H9 (cell line): ENCODE measurements at places on chromosomes 7 and 10.

DNA sequence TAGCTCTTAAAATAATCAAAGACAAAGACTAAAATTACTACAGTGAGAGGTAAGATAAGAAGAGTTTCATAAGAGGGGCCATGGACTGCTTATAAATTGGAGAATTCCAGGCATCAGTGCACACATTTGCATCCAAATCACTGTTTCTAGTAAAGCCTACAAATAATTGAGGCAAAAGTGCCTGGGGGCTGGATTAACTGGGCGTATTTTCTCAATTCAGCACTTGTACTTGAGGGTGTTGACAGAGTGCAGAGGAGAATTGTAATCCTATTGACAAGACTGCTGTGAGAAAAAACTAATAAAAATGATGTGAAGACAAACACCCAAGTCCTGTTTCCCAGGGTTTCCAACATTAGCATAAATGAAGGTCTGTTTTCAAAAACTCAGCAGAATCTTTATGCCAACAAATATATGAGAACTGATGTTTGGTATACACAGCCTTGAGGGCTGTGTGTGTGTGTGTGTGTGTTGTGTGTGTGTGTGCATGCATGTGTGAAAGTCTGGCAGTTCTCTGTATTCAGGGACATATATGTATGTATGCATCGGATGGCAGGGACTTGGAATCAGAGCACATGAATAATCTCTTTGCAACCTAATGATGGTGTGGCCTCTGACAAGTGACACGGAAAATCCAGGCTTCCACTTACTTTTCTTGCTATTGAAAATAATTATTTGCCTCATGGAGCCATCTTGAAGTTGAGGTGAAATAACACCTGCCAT lies 182.1 kb upstream of the CDC14C start:
- DNase-seq, result no peak

DNA sequence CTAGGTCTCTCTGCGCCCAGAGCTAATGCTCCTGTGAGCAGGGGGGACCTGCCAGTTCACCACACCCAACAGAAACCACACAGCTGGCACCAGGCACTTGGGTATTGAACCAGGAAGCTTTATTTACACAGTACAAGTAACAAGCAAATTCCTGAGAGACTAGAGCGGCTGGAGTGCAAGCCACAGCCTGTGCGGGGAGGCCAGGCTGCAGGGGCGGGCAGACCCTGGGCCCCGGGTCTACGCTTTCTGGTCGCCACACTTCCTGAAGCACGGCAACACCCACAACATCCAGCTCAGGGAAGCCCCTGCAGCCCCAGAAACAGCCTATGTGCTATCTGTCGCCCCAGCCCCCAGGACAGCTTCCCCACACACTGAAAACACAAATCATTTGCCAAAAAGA lies 125.0 kb downstream of the FAM53B start:
- DNase-seq, result no peak

- peak; percentile 65 for DNase-seq
Observed at GRCh38 chr7:117479225-117480054, at the start of gene CFTR. Gene CFTR, plus strand, starts transcription at chr7:117480025. Its CDS starts 70 bp downstream, at chr7:117480095.

- DNase-seq, result no peak
Observed at GRCh38 chr7:20449176-20449575, 118.5 kb downstream of the ITGB8 start.

DNA sequence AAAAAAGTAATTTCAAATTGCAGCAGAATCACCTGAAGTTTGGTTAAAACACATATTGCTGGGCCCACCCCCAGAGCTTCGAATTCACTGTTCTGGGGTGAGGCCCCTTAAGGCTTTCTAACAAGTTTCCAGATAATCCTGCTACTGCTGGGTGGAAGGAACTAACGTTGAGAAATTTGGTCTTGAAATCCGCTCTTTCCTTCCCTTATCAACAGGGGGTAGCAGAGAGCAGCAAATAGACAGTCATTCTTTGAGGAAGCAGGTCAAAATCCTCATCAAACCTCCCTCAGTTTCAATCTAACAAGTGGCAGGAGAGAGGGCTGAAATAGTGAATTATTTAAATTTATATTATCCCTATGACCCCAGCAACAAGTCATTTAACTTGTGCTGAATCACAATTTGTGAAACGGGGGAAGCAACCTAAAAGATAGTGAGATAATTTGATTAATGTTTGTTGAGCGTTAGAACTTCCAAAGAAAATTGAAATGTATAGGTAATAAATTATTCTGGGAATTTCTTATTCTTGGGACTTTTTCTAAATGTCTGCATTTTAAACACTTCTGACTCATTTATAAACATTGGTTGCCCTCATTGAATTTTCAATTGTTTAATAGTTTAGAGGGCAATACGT lies 21.7 kb upstream of the MALSU1 start:
- peak; percentile 48 for DNase-seq

GRCh38 chr10:68208424-68209042 lies 23.4 kb downstream of the ATOH7 start:
- peak; percentile 93 for DNase-seq

DNA sequence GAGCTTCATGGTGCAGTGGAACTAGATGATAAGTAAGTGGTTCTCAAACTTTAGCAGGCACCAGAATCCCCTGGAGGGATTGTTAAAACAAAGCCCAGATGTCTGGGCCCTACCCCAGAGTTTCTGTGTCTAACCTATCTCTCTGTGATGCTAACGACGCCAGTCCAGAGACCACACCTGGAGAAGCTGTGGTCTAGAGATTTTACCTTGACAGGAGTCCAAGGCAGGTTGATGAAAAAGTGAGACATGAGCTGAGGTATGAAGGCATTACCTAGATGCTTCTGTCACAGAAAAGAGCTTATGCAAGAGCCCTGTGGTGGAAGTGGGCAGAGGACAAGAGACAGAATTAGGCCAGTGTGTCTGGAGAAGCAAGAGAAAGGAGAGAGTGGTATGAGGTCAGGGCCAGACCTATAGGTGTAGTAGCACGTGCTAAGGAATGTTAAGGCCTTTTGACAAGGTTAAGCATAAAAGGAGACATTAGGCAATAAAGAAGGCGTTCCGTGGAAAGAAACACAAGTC lies 184.3 kb upstream of the TCF7L2 start:
- DNase-seq, result no peak

DNA sequence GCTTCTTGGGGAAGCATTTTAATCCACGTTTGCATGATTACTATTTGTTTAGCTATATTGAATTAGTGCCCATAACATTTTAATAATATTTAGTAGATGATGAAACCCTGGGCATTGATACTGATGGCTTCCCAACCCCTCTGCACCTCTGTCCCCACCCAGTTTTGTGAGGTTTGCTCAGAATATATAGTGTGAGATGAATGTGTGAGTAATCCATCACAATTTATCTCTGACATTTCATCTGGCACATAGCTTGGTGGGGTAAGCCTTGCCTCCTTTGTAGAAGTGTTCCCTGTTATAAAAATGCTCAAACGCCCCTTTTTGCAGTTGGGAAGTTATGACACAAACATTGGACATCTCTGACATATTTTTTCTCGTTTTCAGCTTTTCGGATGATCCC lies 104.2 kb downstream of the WNT2 start:
- DNase-seq, result no peak

DNA sequence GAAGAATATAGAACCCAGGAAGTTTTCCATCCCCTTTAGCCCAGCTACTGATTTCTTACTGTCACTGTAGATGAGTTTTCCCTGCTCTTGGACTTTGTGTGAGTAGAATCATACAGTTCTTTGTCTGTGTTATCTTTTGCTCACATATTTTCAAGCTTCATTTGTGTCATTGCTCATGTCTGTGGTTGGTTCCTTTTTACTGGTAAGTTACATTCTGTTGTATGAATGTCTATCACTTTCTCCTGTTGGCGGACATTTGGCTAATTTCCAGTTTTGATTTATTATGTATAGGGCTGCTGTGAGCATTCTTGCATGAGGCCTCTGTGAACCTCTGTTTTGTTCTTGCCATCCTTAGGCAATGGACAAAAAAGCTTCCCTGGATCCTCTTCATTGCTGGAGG lies 5.3 kb downstream of the GLRX3 start:
- DNase-seq, result no peak

DNA sequence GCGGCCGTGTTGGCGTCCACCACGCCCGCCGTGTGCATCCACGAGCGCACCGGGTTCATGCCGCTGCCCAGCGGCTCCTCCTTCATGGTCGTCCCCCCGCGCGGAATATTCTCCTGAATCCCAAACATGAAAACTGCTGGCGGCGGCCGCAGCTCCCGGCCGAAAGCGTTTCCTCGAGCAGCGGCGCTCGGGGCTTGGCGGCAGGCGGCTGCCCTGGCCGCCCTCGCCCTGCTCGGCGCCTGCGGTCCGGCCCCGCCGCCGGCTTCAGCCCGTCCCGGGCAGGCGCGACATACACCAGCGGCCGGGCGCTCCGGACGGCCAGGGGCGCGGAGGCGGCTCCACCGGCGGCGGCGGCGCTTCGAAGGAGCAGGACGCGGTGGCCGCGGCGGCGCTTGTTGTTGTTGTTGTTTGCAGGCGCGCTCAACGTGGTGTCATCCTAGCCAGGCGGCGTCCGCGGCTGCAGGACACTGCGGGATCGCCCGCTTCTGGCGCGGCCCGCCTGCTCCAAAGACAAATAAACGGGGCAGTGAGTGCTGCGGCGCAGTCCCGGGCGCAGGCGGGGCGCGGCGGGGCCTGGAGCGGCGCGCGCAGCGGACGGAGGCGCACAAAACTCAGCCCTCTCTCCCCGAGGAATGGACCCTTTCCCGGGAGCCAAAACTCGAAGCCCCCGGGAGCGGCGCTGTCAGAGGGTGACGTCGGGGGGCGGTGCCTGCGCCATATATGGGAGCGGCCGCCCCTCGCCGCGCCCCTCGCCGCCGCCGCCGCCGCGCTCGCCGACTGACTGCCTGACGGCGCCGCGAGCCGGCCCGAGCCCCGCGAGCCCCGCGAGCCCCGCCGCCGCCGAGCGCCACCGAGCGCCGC lies at the start of gene EBF3:
EBF3 (minus strand) TSS at position 634 of the 861 bp plus-strand sequence; CDS start at position 128, 506 bp downstream.
- DNase-seq, result peak; percentile 86

DNA sequence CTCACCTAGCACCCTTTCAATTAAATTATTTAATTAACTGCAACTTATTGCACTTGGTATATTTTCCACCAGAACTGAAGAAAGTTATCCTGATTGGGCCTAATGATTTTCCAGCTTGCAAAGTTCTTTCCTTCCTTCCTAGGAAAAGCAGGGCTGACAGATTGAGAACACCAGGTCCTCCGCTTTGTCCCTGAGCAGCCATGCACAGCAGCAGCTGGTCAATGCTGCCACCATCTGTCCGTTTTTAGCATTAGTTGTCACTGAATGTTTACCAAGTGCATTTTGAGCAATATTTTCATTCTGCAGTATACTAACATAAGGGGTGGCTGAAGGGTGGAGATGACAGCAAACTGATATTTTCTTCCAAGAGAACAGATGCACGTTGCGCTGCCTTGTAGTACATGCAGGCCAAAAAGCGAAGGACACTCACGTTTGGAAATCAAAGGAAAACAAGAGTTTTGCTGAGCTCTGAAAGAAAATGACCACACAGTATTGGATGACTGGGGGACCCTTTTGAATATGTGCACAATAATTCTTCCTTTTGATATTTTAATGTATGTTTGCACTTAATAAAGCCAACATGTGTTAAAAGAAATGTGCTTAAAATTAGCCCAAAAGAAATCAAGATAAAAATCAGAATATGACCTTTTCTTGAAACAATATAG lies 248.8 kb upstream of the PTN start:
- peak; percentile 72 for DNase-seq

- no peak for DNase-seq
Observed at GRCh38 chr10:72597897-72598296, 28.0 kb downstream of the MICU1 start.

DNA sequence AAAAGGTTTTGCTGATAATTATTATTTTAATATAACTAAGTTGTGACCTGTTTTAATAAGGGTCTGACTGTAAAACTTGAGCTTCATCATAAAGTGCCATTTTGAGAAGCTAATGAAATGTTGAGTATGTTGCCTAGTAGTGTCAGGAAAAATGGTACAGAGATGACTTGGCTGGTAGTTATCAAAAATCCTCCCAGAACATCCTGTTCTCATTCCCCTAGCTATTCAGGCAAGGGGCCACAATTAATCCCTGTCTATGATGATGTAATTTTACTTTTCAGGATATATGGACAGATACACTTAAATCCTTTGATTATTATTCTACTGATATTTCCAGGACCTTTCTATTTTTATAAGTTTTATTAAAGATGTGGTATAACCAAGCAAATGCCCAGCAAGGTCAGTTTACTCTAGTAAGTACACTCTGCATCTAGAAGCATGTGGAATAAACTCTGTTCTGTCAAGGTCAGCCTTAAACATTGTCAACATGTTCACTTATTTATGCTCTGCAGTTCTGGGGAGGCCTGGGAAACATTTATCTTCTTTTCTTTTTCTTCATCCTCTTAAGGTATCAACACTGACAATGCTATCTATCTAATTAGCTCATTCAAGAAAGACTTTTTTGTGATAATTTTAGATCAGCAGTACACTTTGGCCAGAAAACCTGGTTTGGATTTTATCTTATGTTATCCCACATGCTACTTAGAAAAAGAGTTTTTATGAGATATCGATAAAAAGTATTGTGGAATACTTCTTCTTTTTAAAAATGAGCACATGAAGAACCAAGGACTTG lies 32.1 kb downstream of the BTRC start:
- DNase-seq, result no peak

- DNase-seq, result no peak
Observed at GRCh38 chr10:49568235-49568634, 29.3 kb upstream of the ERCC6 start.

DNA sequence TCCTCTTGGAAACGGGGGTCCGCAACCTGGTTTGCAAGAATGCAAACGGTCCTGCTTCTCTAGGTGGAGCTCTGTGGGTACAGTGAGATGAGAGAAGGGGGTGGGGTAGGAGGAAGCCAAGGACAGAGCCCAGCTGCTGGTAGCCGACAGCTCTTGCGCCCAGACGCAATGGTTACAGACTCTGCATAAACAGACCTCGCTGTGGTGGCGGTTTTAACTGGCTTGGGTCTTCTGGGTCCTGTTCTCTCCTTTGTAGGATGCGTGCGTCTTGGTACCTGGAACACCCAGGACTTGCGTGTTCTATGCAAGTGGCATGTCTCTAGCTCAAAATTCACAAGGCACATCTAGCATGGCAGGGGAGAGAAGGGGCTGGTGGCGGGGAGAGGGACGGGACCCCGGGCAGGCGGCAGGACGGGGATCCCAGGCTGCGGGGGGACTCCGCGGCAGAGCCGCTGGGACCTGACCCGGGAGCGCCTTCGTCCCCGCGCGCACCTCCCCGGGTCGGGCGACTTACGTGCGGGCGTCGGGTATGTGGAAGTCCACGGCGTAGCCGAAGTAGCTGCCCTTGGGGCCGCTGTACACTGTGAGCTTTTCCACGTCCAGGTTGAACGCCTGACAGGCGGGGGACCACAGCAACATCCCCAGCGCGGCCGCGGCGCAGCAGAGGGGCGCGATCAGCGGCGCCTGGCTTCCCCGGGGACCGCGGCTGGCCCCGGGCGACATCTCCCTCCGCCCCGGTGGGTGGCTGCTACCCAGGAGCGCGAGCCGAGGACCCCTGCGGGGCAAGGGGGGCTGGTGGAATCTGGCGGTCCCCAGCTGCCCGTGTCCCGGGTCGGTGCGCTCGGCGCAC lies 448 bp downstream of the ITGA8 start:
- DNase-seq, result peak; percentile 64

GRCh38 chr7:70053421-70053820 lies 455.1 kb downstream of the AUTS2 start:
- no peak for DNase-seq

GRCh38 chr7:87218796-87219544 lies 562 bp downstream of the TMEM243 start:
- peak; percentile 74 for DNase-seq

GRCh38 chr10:5953676-5954075 lies 23.7 kb downstream of the IL15RA start:
- DNase-seq, result no peak
